Endothelial cell (in vitro differentiated cells): ENCODE measurements at places on chromosomes 4 and X.

DNA sequence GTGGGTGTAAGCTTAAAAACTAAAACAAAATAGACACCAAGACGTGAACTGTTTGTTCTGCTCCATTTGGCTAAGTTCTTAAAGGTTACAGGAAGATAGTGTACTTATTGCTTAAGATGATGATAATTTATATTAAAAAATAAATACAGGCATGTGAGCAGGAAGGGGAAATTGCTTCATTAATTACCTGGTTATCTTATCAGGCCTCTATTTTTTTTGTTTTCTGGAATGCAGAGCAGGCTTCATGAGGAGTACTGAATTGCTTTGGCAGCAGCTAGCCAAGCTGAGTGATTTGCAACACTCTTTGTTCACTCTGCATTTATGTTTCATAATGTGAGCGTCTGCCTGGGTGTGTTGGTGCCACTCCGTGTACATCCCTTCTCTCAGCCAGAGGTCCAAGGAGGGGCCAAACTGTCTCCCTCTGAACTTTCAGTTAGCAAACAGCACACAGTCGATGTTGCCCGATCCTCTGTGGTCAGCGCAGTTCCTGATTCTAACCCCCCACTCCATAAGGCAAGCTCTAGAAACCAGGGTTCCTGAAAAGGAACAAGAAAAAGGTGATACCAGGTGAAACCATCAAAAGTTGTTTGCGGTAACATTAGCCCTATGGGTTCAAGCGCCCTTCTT is 348.2 kb downstream of the SPRY1 start:
- DNase-seq, result no peak

DNA sequence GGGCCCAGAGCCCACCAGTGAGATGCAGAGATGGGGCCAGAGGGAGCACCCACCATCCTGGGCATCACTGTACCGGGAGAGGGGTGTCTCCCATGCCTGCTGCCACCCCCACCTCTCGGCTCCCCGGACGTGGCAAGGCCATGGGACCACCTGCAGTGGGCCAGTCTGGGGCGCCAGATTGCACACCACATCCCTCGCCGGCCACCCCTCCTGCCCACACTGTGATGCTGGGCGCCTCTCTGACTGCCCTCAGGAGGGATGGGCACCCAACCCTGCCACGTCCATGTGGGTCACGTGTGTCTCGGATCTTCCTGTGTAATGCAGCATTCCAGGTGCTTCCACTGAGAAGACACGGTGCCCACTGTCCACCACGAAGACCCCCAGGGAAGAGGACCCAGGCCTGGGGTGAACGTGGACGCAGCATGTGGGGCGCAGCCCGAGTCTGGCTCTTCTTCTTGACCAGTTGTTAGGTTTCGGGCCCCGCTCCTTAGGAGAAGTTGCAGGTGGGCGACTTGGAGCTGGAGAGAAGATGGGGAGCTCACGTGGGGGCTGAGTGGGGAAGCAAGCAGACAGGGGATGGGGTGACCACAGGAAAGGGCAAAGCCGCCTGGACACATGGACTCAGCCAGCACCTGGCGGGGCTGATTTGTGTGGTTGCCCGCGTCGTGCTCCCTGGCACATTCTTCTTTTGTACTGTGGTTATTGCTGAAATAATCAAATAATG is 47.7 kb downstream of the ZFYVE28 start:
- DNase-seq, result no peak

GRCh38 chr4:98283219-98284189 is 22.3 kb downstream of the RAP1GDS1 start:
- no peak for DNase-seq

DNA sequence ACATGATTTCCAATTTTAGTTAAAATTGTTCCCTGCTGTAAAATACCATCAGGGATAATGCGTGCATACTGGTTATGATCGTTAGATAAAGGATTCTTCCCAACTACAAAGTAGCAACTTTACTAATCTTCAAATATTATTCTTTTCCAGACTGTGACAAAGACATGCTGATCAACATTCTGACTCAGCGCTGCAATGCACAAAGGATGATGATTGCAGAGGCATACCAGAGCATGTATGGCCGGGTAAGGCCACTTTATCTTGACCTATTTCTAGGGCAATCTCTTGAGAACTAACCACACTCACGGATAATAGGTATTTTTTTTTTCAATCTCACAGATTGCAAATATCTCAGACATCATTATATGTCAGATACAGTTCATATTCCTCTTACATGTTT is 47.0 kb downstream of the ANXA10 start:
- no peak for DNase-seq

DNA sequence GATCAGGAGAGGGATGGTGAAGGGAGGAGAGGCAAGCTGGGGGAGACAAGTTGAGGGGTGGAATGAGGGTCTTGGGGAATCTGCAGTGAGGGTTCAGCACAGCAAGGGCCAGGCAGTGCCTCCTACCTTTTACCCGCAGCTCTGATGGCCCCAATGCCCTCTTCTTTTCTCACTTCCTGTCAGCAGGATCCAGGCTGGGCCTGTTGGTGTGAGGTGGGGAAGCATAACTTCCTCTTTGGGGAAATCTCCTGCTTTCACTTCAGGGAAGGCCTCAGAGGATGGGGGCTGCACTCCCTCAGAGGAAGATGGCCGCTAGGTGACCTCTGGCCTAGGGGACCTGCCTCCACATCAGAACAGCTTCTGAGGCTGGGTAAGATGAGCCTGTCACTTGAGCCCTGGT is 36.5 kb downstream of the EFNB1 start:
- no peak for DNase-seq

- DNase-seq, result no peak
These were observed 9.8 kb downstream of the PWWP3B start for GRCh38 chrX:106177982-106178321.

DNA sequence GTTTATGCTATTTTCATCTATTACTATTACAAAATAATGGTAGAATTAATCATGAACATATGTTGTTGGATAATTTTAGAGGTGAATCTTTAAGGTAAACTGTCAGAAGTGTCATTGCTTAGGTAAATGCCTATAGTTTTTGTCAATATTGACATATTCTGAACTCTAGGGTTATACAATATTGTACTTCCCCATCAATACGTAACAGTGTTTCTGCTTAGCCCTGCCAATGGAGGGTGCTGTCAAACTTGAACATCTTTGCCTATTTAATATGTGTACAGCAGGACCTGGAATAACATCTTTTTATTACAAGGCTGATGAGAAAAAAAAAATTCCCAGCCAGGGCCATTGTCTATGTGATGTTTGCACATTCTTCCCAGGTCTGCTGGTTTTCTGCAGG is 40.8 kb downstream of the ARHGAP24 start:
- DNase-seq, result no peak

GRCh38 chrX:103776546-103776945 is at the start of gene PLP1:
Gene PLP1, plus strand, starts transcription at chrX:103776840. Its CDS starts 156 bp downstream, at chrX:103776996.
- DNase-seq, result no peak

GRCh38 chr4:161097821-161098220 is 1066.0 kb downstream of the FSTL5 start:
- no peak for DNase-seq

GRCh38 chr4:87103086-87103485 is 117.3 kb downstream of the KLHL8 start:
- DNase-seq, result no peak

GRCh38 chrX:110985470-110985869 is 110.5 kb upstream of the PAK3 start:
- no peak for DNase-seq

GRCh38 chr4:25890571-25891485 is 23.2 kb upstream of the SMIM20 start:
- DNase-seq, result no peak

GRCh38 chrX:72316408-72317110 is 10.8 kb upstream of the CITED1 start:
- DNase-seq, result no peak

- DNase-seq, result no peak
These were observed 250.7 kb upstream of the RASGEF1B start for GRCh38 chr4:81722290-81722851.

DNA sequence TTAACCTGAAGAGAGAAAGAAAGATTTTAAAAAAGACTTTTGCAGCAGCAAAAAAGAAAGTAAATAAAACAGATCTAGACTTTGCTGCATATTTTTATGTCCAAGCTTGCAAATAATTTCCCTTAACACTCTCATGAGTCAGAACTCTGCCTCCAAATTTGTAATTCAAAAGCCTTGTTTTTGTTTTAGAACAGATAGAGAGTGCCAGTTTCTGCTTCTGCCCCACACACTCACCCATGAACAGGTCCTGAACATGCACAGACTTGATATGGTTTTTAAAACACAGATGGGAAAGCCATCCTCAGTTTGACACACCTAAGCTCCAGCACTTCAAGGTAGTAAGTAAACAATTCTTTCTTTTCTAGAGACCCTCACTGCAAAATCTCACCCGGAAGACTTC is 39.7 kb upstream of the VCX3B start:
- no peak for DNase-seq

- DNase-seq, result no peak
These were observed 145.2 kb downstream of the CORIN start for GRCh38 chr4:47692691-47693090.

- DNase-seq, result no peak
These were observed 71.3 kb downstream of the EVC2 start for GRCh38 chr4:5636766-5637670.

DNA sequence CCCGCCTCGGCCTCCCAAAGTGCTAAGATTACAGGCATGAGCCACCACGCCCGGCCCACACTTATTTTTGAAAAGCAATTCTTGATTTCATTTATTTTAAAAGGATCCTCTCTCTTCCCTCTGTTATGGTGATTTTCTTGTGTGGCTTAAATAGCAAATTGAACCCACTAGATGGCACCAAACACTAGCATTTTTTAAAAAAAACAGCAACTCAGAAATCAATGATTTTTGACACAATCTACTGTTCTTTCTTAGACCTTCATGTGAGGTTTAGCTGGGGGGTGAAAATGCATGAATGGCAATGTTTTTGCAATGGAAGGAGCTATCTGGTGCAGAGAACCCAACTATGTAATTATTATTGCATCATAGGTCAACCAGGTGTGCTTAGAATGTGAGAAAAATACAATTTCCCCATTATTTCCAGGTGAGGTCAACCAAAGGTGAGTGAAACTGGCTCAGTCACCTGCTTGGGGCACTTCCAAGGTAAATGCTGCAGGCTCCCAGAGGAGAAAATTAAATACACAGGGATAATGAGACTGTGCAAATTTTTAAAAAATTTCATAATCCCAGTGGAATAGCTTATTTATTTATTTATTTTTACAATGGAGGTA is 226.7 kb upstream of the PRKX start:
- no peak for DNase-seq

GRCh38 chrX:125029131-125029530 is 290.5 kb upstream of the TEX13C start:
- DNase-seq, result no peak

- DNase-seq, result no peak
These were observed 48.7 kb upstream of the SLC4A4 start for GRCh38 chr4:71290074-71290473.

DNA sequence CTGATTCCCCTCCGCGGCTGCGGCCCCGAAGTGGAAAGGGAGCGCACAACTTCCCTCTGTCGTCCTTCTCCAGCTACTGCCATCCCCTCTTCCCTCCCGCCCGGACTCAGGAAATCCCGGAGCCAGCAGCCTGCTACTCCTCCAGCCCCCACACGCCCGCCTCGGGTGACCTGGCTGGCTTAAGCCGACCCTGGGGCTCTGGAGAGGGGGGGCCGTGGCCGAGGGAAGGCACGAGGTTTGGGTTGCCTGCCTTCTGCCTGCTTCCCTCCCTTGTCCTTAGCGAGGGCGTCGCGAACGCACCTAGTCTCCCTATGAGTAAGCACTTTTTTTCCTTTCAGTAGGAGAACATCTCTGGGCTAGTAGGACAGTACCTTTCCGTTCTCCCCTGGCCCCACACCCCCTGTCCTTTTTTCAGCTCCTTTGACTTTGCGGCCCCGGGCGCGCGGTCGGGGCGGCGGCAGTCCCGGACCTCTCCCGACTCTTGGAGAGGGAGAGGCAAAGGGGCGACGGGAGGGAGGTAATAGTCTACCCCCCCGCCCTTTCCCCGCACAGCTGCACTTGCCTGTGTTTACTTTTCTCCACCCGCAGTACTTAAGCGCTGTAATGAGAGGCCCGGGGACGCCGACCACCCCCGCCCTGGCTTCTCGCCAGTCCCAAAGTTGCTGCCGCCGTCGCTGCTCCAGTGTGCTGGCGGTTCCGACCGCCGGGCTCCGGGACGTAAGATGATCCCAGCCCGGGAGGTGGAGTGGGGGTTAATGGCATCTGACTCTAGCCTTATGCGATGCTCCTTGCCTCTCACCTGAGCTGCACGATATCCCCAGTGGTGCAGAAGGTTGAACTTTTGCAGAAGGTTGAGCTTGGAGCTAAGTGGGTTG is 868 bp downstream of the PLS3 start:
- peak; percentile 28 for DNase-seq

GRCh38 chr4:177190995-177191580 is 118.6 kb upstream of the NEIL3 start:
- no peak for DNase-seq

GRCh38 chr4:10098780-10099160 is 17.8 kb downstream of the WDR1 start:
- DNase-seq, result no peak

DNA sequence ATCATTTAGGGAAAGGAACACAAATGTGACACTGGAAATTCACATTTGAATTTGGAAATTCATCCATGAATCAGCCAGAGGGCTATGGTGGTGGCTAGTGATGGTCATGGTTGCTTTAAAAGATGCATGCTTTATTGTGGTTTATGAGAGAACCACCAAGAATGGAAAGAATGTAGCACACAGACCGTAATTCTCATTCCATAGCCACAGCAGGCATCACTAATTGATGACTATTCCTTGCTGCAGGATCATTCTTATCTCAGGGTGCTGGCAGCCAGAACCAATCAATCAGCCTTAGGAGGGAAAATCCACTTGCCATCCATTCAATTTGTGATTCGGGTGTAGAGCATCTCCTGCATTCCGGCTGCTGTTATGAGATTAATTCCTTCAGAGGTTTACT is 115.6 kb downstream of the DHRSX start:
- DNase-seq, result no peak
